ENCODE measurements at places on chromosomes 1 and 21.
A peak's percentile ranks its signal among the peaks of the same experiment; 100 is the strongest.

DNA sequence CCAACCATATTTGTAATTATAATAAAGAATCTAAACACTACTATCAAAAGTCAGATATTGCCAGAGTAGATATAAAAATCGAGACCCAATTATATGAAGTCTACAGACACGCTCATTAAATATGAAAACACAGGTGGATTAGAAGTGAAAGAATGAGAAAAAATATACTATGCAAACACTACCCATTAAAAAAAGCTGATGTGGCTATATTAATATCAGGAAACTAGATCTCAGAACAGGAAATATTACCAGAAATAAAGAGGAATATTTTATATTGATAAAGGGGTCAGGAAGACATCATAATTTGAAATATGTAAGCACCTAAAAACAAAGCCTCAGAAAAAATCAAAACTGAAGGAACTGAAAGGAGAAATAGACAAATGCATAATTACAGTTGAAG, 88.3 kb downstream of the URB2 start:
- DNase-seq: no peak

DNA sequence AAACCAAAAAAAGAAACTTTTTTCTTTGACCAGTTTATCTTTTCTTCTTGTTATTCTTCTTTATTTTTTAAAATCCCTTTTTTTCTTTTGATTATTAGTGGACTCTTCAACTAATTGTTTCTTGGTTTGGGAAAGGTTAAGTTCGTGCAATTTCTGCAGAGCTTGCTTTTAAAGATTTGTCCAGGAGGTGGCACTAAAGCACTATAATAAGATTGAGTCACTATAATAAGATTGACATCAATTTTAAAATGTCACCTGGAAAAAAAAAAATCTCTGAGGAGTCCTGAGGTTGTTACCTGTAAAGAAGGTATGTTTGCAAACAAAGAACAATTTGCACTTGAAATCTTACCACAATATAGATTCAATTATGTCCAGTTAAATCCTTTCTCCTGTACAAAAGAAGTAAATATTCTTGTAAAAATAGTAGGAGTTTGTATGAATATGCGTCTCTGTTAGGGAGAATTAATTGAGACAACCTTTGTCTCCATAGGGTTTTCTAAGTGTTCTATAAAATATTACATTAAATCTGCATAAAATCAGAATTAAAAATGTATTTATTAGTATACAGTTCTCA, 166.7 kb downstream of the ADGRL4 start:
- peak; percentile 62 for DNase-seq

DNA sequence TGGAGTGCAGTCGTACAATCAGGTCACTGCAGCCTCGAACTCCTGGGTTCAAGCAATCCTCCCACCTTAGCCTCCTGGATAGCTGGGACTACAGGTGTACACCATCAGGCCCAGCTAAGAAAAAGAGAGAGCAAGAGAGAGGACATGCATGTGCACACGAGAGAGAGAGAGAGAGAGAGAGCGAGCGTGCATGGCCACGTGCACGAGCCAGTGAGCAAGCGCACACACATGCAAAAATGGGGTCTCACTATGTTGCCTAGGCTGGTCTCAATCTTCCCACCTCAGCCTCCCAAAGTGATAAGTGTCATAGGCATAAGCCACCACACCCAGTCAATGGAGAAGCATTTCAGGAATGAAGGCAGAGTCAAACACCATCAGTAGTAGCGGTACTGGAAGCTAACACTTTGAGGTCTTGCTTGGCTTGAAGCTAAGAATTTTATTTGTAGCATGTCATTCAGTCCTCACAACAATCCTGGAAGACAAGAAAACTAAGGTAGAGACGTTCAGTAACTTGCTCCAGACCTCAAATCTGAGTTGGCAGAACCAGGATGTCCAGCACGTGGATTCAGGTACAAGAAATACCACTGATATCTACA, 14.5 kb downstream of the GNB1 start:
- no peak for DNase-seq

DNA sequence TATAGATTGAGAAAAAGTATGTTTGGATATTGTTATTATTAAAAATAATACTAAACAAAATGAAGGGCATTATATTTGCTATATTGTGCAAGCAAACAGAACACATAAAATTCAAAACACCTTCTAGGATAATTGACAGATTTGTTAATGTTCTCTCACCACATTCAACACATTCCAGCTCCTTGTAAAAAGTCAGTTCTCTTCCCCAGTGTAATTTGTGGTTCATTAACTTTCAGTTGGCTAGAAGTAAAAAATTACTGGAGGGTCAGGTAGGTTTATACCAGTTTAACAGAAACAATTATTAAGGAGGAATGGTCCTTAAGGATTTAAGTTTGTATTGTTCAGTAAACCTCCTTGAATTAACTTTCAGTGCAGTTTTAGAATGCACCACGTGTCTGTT, 1235.3 kb upstream of the ADGRL2 start:
- no peak for DNase-seq

DNA sequence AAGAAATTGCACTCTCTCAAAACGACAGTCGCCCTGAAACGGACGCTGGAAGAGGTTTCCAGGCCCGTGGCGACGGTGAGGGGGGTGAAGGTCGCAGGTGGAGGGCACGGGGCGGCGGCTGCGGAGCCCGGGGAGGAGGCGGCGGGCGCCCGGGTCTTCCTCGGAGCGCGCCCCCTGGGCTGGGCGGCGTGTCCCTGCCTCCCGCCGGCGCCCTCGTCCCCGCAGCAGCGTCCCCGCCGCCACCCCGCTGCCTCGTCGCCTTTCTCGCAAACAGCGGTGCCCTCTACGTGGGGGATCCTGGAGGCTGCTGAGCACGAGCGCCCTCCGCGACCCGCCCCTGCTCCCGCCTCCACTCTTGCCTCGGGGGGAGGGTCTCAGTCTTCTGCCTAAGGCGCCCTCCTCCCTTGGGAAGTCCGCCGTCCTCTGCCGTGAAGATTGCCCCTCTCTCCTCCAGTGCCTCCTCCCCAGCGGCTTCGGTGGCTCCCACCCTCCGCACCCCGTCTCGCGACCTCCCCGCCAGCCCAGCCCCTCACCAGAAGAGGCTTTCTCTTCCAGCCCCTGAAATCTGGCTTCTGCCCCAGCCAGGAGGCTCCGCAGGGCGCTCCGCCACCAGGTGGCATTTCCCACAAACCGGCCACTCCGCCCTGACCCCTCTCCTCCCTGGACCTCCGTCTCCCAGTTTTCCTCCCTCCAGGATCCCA, 227.4 kb downstream of the SDCCAG8 start:
- no peak for DNase-seq

DNA sequence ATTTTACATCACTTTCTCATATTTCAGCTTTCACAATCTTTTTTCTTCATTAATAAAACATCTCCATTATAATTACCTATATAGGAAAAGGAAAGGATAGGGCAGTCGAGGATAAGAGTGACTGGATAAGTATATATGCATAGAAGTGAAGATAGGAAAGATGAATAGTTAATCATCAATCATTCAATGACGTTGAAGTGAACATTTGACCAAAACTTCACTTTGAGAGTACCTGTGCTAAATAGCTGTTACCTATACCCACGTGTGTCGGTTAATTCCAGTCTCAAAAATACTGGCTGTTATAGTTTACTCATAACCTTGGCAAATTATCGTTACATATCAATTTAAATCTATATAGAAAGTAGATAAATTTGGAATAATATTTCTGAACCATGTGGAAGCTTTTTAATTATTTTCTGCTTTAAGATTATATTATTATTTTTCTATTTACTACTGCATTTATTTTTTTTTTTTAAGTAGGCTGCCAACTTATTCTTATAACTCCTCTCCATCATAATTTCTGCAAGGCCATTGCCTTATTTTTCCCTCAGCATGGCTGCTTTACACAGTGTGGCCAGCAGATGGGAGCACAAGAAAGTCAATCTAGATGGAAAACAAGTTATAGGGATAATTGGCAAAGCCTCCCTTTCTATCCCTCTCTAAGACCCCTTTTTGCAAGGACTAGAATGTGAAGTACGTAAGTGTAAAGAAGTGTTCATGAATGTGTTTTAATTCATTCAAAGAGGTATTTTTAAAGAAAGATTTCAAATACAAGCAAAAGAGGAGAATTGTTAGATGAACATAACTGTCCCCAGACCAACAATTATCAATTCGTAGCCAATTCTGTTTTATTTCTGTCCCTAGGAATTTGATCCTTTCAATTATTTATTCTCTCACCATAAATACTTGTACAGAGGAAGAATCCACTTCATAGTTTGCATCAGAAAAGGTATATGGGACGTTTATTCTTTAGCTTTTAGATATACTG, 290.4 kb downstream of the KCNT2 start:
- peak; percentile 55 for DNase-seq

DNA sequence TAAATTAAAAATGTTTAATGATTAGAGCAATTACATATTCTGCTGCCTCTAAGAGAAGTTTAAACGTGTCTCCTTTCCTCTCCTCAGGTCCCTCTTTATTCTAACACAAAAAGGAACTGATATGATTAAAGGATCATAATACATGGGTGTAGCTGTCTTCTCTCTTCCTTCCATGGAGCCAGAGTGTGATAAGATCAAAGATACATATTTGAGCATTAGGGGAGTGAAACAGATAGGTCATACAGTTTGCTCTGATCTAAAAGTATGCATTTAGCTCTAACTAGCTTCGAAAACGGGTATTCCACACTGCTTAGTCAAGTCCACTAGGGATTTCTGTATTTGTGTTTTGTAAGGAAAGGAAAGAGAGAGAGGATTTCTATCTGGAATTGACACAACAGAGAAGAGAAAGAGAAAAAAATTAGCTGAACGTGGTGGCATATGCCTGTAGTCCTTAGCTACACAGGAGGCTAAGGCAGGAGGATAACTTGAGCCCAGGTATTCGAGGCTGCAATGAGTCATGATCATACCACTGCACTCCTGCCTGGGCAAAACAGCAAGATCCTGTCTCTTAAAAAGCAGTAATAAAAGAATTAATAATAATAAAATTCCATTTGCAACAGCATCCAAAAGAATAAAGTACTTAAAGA, 63.1 kb downstream of the CDC42BPA start:
- DNase-seq: no peak

- DNase-seq: no peak
These were observed 32.7 kb downstream of the ERI3 start for GRCh38 chr1:44322367-44322766.

- peak; percentile 8 for DNase-seq
These were observed 1.9 kb upstream of the GPR52 start for GRCh38 chr1:174445817-174446216.

- no peak for DNase-seq
These were observed 22.5 kb downstream of the DPH5 start for GRCh38 chr1:101003012-101003650.

DNA sequence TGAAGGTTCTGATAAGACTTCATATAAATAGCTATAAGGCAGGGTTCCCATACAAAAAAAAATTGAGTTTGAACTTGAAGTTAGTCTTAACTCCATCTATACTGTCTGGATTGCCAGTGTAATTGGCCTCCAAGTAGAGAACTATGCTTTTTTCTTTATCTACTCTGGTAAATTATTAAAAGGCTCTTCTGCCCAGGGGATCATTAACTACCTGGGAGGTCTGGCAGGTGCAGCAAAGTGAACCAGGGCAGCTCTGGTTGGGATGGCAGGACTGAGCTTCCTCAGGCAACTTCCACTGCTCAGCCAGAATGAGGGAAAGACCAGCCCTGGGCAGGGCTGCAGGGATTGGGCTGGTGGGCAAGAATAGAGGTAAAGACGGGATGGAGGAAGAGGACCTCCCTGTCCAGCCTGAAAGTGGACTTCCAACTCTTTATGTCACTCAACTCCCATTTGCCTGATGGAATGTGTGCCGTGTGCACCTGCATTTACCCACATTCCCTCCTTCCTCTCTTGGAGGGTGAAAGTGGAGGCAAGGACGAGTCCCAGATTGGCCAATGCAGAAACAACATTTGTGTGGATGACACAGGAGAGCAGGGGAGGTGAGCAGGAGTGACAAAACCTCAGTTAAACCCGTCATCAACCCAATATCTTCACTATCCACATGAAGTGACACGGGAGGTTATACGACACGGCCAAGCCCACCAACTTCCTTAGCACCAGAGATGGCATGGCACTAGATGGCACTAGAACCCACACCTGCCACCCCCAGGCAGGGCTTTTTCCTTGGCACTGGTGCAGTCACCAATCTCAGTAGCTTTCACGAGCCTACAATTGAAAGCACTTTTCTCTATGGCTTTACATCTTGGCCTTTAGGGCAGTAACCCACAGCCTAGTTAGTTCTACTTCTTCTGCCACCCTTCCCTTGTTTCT, 25.2 kb downstream of the CCN1 start:
- DNase-seq: no peak

- DNase-seq: peak; percentile 16
These were observed 107.3 kb downstream of the RNF220 start for GRCh38 chr1:44512313-44512885.

DNA sequence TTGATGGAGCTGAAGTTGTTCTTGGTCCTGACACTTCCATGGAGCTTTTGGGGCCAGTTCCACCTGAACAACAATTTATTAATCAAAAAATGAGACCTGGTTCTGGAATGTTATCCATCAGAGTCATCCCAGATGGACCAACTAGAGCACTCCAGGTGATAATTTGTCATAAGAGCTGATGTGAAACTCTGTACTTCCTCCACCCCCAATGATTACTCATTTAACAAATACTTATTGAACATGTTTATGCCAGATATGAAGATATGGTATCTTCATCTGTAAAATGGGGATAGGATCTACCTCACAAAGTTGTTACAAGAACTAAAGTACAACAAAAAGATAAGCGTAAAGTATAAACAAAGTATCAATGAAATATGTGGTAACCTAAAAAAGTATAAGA, 153.2 kb downstream of the VPS13D start:
- DNase-seq: no peak

- no peak for DNase-seq
These were observed 355.9 kb downstream of the PTPRU start for GRCh38 chr1:29592261-29592615.

DNA sequence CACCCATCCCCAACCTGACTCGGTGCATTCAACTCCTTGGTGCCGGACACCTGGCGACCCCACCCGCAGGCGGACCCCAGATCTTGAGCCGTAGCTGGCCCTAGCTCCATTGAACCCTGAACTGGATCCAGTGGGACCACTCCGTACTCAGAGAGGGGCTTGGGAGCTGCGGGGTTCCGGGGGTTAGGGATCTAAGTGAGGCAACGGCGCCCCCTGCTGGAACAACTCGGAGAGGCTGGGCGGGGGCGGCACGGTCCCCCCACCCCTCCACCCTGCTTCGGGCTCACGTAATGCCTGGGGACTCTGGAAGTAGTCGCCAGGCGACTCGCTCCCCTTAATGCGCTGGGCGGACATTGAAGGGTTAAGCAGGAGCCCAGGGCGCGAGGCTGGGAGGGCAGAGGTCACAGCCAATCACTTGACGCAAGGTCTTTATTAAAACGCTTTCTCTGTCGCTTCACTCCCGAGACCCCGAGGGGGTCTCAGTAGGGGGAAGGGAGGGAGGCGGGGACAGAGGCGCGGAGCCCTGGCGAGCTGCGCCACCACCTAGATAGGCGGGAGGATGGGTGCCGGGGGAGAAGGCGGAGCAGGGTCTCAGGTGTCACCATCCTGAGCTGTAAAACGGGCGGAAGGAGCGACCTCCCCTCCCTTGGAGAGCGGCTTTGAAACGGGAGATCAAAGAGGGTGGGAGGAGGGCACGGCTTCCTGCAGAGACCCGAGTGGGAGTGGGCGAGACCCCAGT, 704 bp upstream of the CRABP2 start:
- DNase-seq: no peak

All from pons (tissue), 1 donor.